ENCODE measurements at places on chromosomes 6 and 20.

- peak; percentile 45 for DNase-seq
Observed at GRCh38 chr6:148559848-148560433, 186.9 kb upstream of the UST start.

DNA sequence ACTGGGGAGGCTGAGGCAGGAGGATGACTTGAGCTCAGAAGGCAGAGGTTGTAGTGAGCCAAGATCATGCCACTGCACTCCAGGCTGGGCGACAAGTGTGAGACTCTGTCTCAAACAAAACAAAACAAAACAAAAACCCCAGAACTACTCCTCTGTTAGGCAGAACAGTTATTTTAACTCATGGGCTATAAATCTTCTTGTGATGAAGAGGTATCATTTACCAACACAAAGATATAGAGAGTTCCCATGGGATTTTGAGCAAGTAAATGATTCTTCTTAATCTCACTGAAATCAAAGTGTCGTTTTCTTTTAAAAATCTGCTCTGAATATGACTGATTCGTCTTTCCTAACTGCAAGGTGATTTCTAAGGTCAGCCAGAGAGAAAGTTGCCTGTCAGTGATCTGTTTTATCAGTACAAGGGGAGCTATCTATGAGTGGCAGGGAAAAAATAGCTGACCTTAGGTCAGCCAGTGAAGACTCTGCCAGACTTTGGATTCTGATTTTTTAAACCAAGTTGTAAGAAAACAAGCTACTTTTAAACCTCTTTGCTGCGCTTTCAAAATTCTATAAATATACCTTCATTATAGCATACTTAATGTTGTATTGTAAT, 3.8 kb upstream of the DSP start:
- no peak for DNase-seq

DNA sequence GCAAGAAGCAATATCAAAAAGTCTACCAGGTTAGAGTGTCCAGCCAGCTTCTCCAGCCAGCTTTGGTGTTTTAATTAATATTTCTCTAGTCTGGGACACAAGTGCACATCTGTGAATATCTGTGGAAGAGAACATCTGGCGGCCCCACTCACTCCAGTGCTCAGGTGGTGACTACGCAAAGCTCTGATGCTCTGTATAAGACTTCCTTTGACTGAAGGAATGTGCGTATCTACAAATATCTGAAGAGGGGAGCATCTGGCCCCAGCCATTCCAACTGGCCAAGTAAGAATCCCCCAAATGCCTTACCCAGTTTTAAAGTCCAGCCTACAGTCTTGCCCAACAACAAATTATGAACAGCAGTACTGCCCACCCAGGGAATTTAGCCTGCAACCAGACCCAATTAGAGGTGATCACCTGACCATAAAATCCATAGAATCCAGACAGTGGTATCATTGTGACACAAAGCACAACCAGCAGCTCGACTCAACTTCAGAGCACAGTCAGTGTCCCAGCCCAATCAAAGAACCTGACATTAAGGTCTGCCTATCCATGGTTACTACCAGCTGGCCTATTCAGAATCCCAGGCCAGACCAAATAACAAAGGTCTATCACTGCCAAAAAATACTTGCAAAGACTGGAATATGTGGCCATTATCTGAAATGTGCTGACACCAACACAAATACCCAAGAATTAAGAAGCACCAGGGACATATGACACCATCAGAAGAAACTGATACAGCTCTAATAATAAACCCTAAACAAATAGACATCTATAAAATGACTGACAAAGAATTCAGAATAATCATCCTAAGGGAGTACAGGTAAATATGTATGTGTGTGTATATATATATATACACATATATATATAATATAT, 76.1 kb upstream of the MANEA start:
- DNase-seq, result no peak

- DNase-seq, result no peak
Observed at GRCh38 chr6:22149096-22149495, 147.7 kb downstream of the PRL start.

DNA sequence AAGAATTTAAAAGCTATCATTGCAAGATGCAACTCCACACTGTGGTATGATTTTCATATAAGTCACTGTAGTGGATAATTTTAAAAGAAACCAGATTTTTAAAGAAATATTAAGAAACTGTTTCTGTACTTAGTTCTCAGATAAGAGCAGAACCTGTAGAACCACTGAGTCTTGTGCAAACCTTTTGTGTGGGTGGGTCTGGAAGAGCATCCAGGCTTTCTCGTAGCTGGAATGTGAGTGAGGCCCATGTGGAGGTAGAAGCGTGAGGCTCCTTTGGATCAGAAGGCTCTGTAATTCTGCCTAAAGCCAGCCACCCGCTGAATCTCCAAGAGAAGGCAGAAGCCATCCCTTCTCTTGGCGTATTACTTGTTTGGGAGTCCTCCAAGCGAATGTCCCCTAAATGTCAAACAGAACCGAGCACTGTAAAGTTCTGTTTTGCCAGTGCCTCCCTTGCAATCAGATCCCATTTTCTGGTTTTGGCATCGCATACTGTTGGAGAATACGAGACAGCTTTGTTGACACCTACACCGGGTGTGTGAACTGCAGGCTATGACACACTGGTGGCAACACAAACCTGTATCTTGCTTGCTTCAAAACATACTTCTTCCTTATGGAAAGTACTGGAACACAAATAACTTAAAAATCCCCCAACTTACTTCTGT, 188.7 kb downstream of the FOXC1 start:
- DNase-seq, result no peak

GRCh38 chr6:165884813-165885765, 222.0 kb upstream of the PDE10A start:
- peak; percentile 56 for DNase-seq

DNA sequence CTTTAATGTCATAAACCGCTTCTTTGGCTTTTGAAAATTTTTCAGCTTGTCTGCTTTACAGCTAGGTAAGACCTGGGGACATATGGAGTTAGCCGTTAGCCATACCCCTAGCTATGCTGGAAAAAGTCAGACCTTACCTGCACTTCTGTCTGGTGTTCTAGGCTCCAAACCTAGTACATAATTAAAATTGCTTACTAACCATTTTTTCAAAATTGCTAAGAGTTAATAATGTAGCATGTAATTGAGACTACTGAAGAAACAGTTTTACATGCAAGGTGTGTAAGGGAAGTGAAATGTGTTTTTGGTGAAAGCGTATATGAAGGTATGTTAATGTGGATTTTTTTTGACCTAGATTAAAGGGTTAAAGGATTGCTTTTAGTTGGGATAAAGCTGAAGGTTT, 336.9 kb downstream of the RNF144B start:
- DNase-seq, result no peak

- DNase-seq, result no peak
Observed at GRCh38 chr6:152682141-152682540, 15.6 kb upstream of the MYCT1 start.

DNA sequence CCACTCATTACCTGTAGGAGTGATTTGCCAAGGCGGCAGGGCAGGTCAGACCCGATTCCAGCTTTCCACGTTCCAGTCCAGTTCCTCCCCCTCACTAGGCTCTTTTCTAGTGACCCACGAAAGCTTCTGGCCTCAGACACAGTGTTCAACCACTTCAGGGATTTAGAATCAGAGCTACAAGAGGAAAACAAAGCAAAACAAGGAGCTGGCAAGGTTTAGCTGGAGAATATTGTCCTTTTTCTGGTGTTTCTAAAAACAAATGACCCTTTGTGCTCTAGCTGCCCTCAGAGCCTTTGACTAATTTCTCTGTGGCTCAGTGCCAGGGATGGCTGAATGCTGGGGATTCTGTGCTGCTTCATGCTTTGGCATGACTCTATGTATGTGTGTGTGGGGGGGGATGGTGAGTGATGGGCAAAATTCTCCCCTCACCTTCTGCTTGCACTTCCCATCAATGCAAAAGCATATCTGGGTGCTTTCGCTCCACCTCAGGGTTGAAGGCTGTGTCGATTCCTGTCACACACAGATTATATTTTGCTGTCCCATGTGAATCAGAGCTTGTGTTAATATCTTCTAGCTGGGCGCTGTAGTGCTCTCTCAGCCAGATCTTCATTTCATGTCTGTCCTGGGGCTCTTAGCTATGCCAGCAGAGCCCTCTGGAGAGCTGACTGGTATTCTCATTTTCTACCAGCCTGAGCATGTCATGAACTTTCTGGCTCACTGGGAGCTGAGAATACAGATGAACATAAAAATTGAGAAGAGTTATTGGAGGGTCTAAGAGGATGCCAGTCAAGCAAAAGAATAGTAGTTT, 19.3 kb upstream of the NEDD9 start:
- DNase-seq, result no peak

DNA sequence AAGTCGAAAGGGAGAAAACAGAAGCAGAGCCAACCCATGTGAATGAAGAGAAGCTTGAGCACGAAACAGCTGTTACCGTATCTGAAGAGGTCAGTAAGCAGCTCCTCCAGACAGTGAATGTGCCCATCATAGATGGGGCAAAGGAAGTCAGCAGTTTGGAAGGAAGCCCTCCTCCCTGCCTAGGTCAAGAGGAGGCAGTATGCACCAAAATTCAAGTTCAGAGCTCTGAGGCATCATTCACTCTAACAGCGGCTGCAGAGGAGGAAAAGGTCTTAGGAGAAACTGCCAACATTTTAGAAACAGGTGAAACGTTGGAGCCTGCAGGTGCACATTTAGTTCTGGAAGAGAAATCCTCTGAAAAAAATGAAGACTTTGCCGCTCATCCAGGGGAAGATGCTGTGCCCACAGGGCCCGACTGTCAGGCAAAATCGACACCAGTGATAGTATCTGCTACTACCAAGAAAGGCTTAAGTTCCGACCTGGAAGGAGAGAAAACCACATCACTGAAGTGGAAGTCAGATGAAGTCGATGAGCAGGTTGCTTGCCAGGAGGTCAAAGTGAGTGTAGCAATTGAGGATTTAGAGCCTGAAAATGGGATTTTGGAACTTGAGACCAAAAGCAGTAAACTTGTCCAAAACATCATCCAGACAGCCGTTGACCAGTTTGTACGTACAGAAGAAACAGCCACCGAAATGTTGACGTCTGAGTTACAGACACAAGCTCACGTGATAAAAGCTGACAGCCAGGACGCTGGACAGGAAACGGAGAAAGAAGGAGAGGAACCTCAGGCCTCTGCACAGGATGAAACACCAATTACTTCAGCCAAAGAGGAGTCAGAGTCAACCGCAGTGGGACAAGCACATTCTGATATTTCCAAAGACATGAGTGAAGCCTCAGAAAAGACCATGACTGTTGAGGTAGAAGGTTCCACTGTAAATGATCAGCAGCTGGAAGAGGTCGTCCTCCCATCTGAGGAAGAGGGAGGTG, 38.7 kb downstream of the ZBTB2 start:
- no peak for DNase-seq

- no peak for DNase-seq
Observed at GRCh38 chr6:131924881-131925474, 26.2 kb downstream of the CCN2 start.

GRCh38 chr20:53646550-53646949, 52.9 kb upstream of the ZNF217 start:
- DNase-seq, result no peak

GRCh38 chr6:107657373-107657754, 166.7 kb downstream of the SCML4 start:
- no peak for DNase-seq

GRCh38 chr6:158279615-158280014, 32.6 kb upstream of the TULP4 start:
- no peak for DNase-seq

- DNase-seq, result peak; percentile 94
Observed at GRCh38 chr6:5287205-5287965, 26.1 kb downstream of the FARS2 start.

- DNase-seq, result peak; percentile 27
Observed at GRCh38 chr20:2524709-2525506, 11.5 kb upstream of the TMC2 start.

DNA sequence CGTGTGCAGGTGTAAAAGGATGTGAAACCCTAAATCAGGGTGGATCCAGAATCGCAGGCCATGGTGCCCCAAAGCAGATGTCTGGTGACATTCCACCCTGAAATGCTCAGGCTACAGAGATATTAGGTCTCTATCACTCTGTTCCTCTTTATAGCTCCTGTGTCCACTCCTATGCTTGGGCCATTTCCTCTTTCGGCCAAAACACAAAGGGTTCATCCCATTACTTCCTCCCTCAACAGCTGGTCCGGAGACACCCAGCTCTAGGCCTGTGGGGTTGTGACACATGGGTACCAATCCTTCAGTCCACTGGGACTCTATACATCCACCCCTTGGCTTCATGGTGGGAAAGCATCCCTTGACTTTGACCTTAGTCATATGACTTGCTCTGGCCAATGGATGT, 1.7 kb upstream of the SIGLEC1 start:
- DNase-seq, result peak; percentile 71

DNA sequence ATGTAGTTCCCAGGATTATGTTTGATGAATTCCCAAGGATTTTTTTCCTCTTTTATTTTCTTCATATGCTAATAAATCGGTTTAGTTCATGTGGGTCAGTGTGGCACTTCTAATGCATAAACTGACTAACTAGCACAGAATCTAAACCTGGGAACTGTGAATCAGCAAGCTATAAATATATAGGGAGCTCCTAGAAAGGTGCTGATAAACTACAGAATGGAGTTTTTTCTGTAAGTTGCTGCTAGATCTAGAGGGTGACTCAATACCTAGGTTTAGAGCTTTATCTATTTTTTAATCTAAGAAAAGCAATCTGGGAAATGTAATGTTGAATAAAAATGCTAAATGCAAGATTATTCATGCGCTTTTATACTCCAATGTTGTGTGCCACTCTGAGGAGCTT, 118.8 kb upstream of the PTCHD4 start:
- no peak for DNase-seq

- no peak for DNase-seq
Observed at GRCh38 chr20:44180814-44181213, 6.2 kb downstream of the JPH2 start.

GRCh38 chr6:47512872-47513271, 35.3 kb downstream of the CD2AP start:
- DNase-seq, result no peak

- peak; percentile 97 for DNase-seq
Observed at GRCh38 chr6:134723081-134723871, 226.6 kb downstream of the ALDH8A1 start.

DNA sequence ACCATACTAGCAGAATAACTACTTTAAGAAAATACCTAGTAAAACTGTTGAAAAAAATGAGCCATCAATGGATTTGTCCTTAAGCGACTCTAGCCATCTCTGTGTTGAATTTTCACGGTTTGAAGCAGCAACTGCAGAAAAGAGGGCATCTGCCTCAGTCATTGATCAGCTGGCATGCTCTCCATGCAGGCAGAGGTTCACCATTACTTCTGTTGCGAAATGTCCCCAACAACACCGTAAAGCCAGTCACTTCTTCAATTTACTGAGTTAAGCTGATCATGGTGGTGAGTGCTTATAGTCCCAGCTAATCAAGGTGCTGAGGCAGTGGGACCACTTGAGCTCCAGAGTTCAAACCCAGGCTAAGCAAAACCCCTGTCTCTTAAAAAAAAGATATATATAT, 11.1 kb downstream of the TPD52L1 start:
- DNase-seq, result no peak

- DNase-seq, result peak; percentile 50
Observed at GRCh38 chr6:111724505-111724904, 118.8 kb upstream of the TRAF3IP2 start.

- DNase-seq, result no peak
Observed at GRCh38 chr20:24877652-24878051, 71.4 kb upstream of the CST7 start.
